A549 (cell line): ENCODE measurements at places on chromosomes 4 and X. TPM values are rescaled to one million over a fixed set of nuclear protein-coding genes. Genes with fewer than 3 reads are reported as not detected.

- DNase-seq = no peak
Observed at GRCh38 chr4:95524729-95525128, 24.0 kb downstream of the UNC5C start.

- no peak for DNase-seq
Observed at GRCh38 chr4:167642250-167642649, 408.0 kb upstream of the SPOCK3 start.

GRCh38 chr4:184163813-184164212 is 53.9 kb downstream of the ENPP6 start:
- DNase-seq = peak; percentile 60

DNA sequence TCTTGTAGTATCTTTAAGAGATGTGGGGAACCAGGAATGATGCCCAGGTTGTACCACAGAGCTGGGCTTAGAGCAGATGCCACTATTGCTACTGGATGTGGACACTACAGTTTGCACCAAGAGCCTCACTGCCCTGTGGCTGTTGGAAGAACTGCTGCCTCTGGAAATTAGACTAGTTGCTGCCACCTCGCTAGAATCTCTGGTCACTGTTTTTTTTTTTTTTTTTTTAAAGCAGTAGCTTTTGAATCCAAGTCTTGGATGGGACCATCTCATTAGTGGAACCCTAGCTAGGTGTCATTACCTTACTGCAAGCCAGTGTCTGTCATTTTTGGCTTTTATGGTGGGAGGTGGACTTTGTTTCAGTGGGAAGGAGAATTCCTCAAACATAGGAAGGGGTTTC is 105.5 kb downstream of the ARHGAP10 start:
- peak; percentile 27 for DNase-seq

DNA sequence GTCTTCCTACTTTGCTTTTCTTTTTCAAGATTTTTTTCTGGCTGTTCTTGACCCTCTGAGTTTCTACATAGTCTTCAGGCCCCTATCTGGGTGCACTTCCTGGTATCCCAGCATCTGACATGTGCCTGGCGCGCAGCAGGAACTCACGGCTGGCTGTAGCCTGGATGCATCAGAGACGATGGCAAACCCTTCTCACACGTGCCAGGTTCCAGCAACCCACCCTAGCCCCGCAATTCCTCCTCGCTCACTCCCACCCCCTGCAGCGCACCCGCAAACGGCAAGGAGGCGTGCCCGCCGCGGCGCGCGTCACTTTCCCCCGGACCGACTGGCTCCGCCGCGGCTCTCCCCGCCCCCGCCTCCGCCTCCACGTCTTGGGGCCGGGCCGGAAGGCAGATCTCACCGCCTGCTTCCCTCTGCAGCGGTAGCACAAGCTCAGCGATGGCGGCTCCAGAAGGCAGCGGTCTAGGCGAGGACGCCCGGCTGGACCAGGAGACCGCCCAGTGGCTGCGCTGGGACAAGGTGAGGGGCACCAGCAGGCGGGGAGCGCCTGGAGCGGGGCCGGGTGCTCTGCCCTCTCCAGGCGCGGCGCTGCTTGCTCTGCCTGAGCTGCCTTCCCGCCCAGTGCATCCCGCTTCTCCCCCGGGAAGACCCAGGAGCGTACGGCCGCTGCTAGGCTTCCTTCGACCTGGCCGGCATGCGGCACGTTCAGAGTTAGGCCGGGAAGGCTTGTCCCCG is at the start of gene PGM2:
Gene PGM2, plus strand, starts transcription at position 392 of the 735 bp plus-strand sequence. Its CDS starts 47 bp downstream, at position 439.
- peak; percentile 48 for DNase-seq

The STBD1 gene
- 5.0 to 6.4 TPM (median 5.9 TPM) in 3 replicates for polyA plus RNA-seq
